ENCODE measurements at places on chromosomes 16 and 17.

- peak overlapping the region; percentile 99 for H3K27ac ChIP-seq
- peaks cover 9% of the 10 kb centered on the region for H3K36me3 ChIP-seq
- peaks cover 35% of the 10 kb centered on the region for H3K4me1 ChIP-seq
- no peak for DNase-seq
- peak overlapping the region; percentile 98 for H3K4me3 ChIP-seq
- H3K27me3 ChIP-seq = no peaks in the 10 kb centered on the region
Measured at GRCh38 chr16:21953541-21953902, 361 bp downstream of the UQCRC2 start.

DNA sequence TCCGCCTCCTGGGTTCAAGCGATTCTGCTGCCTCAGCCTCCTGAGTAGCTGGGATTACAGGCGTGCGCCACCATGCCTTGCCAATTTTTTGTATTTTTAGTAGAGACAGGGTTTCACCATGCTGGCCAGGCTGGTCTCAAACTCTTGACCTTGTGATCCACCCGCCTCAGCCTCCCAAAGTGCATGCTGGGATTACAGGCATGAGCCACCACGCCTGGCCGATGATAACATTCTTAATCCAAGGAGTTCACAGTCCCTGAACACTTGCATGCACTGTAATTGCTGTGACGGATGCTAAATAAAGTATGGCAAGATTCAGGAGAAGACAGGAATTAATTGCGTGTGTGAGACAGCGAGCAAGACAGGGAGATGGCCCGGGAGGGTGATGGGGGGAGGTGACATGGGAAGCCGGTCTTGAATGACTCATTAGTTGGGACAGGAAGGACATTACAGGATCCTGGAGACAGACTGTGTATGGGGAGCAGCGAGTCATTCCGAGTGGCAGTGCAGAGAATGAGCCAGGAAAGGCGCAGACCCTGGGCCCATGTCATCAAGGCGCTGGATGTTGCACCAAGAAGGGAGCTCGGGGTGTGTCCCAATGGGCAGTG, 6.7 kb downstream of the ABCA3 start:
- H3K27ac ChIP-seq = no peak overlapping the region
- DNase-seq = no peak
- H3K4me1 ChIP-seq = no peaks in the 10 kb centered on the region

- no peak overlapping the region for H3K27ac ChIP-seq
- DNase-seq = no peak
- no peaks in the 10 kb centered on the region for H3K36me3 ChIP-seq
- H3K4me1 ChIP-seq = no peaks in the 10 kb centered on the region
- no peaks in the 10 kb centered on the region for H3K27me3 ChIP-seq
Measured at GRCh38 chr17:54255696-54256095, 433.0 kb downstream of the KIF2B start.

- peaks cover 8% of the 10 kb centered on the region for H3K36me3 ChIP-seq
- no peak overlapping the region for H3K27ac ChIP-seq
- no peak overlapping the region for H3K4me3 ChIP-seq
- H3K4me1 ChIP-seq = peaks cover 25% of the 10 kb centered on the region
- no peaks in the 10 kb centered on the region for H3K27me3 ChIP-seq
Measured at GRCh38 chr17:29399634-29400033, 9.5 kb downstream of the TAOK1 start.

DNA sequence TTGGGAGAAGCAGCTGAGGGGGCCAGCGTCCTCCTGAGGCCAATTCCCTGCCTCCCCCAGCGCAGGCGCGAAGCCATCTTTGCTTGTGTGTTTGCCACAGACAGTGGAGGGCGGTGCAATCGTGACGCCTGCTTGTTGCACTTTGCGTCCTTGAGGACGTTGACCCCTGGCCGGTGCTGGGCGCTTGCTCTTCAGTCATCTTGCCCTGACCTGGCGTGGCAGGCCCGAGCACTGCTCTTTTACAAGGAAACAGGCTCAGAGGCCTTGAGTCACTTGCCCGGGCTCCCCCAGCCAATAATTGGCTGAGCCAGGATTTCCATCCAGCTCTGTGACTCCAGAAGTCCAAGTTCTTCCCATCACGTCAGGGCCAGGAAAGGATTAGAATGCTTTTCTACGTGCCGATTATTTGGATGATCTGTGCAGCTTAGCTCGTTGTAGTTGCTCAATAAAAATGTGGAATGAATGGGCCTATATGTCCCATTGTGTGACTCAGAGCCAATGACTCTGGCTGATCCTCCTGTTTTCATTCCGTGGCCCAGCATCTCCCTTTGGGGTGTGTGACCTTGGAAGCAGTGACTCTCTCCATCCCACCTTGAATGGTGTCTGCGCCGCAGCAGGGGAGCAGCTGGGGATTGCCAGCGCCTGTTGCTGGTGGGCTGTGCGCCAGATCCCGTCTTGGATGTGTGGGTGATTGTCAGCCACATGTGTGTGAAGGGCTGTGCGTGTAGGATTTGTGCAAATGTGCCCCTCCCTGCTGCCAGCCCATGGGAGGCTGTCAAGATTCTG, 214.1 kb downstream of the SEC14L1 start:
- H3K4me1 ChIP-seq = peaks cover 16% of the 10 kb centered on the region
- H3K4me3 ChIP-seq = no peak overlapping the region
- H3K27me3 ChIP-seq = no peaks in the 10 kb centered on the region
- DNase-seq = peak; percentile 44
- H3K27ac ChIP-seq = peak overlapping the region; percentile 31
- H3K36me3 ChIP-seq = no peaks in the 10 kb centered on the region

DNA sequence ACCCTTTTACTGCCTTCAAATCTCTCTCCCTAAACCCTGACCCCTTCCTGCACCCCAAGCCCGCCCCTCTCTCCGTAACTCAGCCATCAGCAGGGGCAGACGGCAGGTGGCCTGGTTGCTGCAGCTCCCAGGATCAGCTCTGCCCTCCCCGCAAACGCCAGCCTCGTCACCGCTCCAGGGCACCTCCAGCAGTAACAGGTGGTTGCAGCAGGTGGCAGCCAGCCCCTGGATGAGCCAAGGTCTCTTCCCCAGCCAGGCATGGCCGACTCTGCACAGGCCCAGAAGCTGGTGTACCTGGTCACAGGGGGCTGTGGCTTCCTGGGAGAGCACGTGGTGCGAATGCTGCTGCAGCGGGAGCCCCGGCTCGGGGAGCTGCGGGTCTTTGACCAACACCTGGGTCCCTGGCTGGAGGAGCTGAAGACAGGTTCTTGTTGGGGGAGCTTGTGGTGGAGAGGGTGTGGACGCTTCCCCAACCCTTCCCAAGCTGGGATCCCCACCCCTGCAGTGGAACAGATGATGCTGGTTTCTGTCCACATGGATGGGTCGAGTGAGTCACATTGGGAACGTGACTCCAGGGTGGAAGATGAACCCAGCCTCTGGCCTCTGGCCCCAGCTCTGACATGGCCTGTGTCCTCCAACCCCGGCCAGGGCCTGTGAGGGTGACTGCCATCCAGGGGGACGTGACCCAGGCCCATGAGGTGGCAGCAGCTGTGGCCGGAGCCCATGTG, 558 bp downstream of the HSD3B7 start:
- H3K27ac ChIP-seq = no peak overlapping the region
- H3K4me3 ChIP-seq = no peak overlapping the region
- DNase-seq = no peak
- H3K36me3 ChIP-seq = no peaks in the 10 kb centered on the region
- H3K27me3 ChIP-seq = no peaks in the 10 kb centered on the region

GRCh38 chr16:69820926-69821541, 58.9 kb downstream of the WWP2 start:
- H3K4me3 ChIP-seq = no peak overlapping the region
- no peaks in the 10 kb centered on the region for H3K27me3 ChIP-seq
- H3K36me3 ChIP-seq = peaks cover 8% of the 10 kb centered on the region
- peak overlapping the region; percentile 49 for H3K27ac ChIP-seq

DNA sequence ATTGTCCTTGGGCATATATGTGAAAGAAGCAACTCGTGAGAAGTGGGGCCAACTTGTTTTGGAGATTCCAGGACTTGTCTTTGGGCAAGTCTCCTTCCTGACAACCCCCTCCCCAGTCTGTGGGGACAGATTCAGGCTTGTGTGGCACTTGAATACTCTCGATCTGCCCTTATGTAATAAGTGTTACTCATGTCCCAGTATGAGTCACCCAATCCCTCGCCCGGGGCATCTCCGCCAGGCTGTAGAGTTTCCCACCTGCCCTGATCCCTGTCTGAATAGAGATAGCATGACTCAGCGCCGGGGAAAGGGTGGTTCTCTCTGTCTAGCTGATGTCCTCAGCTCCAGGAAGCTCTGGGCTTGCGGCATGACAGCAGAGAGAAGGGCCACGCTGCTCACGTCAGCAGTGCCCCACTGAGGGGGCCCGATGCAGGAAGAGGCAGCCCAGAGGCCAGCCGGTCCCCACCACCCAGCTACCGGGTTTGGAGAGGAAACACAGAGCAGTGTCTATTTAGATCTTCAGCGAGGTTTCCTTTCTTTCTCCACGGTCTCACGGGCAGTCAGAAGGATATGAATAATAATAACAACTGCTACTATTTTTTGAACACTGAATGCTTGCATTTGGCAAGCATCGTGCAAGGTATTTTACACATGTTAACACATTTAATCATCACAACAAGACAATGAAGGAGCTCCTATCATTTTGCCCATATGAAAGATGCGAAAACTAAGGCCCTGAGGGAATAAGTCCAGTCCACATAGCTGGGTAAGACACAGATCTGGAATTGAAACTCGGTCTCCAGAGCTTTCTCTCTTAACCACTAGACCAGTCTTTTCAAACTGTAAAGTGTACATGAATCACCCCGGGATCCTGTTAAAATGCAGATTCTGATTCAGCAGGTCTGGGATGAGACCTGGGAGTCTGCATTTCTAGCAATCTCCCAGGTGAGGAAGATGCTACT, 426.7 kb upstream of the MAF start:
- peak overlapping the region; percentile 65 for H3K4me3 ChIP-seq
- peaks cover 15% of the 10 kb centered on the region for H3K27me3 ChIP-seq
- H3K27ac ChIP-seq = peak overlapping the region; percentile 48

- H3K27me3 ChIP-seq = no peaks in the 10 kb centered on the region
- H3K4me1 ChIP-seq = no peaks in the 10 kb centered on the region
- no peak overlapping the region for H3K4me3 ChIP-seq
Measured at GRCh38 chr16:21592191-21592590, 7.2 kb upstream of the METTL9 start.

Measured in natural killer cell treated with Interleukin-12 subunit alpha and Interleukin-12 subunit beta and Interleukin-15 and Interleukin-18, amount 100 ng/mL, for 72 hours (primary cell).